Cardiac fibroblast (primary cell): ENCODE measurements at places on chromosomes 6 and 20.

- DNase-seq, result no peak
These were observed 98.5 kb downstream of the TFAP2A start for GRCh38 chr6:10316373-10316721.

- DNase-seq, result peak; percentile 40
These were observed at the start of gene EYA4 for GRCh38 chr6:133241086-133241900. TSS of gene EYA4 (plus strand) at chr6:133241357. CDS start at chr6:133274781, 33,424 bp downstream.

DNA sequence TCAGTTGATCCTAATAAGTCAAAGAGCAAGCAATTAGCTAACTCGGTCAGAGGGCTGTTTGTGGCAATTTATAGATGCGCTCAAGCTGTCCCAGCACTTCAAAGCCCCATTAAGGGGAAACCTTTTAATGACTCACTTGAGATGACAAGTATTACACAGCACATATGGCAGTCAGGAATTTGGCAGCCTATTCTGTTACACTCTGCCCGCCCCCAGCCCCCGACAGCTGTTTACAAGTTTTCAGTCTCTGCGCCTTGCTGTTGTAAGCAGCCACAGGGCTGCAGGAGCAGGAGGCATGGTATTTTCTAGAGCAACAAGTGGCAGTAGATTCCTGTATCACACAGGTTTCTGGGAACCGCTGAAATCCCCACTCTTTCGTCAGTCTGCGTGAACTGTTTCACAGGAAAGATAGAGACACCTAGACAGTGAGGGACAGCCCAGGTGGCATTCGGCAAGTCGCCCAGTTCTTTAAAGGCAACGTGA lies 263.0 kb downstream of the FOXC1 start:
- DNase-seq, result peak; percentile 80

GRCh38 chr6:43935921-43936439 lies 166.0 kb downstream of the VEGFA start:
- no peak for DNase-seq

- no peak for DNase-seq
These were observed 143.0 kb upstream of the STXBP5 start for GRCh38 chr6:147061252-147061651.

DNA sequence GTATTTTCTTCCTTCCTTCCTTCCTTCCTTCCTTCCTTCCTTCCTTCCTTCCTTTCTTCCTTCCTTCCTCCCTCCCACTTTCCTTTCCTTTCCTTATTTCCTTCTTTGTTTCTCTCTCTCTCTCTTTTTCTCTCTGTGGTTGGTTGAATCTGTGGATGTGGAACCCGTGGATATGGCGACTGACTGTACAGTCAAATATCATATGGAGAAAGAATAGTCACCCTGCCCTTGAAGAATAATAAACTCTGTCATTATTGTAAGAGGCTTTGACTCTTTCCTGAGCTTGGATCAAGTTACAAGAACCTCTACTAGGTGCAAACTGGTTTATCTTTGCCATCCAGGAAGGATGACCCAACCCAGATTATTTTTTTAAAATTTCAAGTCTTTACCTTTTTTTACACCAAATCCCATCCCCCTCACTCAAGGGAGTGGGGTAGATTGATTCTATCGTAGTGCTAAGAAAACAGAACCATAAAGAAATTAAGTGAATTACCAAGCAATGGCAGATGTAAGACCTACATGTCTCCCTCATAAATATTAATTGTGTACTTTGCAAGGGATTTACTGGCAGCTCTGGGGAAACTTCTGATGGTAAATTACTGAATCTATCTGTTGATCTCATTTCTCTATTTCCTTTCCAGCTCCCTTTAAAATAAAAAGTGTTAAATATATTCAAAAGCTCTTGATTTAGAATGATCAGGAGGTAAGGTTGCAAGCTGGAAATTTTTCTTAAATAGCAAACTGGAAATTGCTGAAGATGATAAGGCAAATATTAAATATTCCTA lies 667.5 kb downstream of the UTRN start:
- DNase-seq, result no peak

DNA sequence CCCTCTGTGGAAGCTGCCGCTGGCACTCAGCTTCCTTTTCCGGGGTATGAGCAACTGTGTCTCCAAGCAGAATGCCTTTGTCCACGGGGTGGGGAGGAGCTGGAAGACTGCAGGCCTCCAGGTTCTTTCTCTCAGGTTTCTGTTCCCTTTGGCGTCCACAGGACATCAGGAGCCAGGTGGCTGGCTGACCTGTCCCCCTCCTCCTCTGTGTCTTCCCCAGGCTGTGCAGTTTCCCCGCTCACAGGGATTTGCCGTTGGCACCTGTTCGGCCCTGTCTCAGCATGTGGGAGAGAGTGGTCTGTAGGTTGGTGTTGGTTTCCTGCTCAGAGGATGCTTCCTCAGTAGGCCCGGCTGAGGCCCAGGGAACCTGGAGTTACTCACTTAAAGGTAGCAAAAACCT lies 43.5 kb downstream of the CDS2 start:
- DNase-seq, result no peak

GRCh38 chr6:129866256-129866655 lies 5.1 kb upstream of the TMEM244 start:
- no peak for DNase-seq

DNA sequence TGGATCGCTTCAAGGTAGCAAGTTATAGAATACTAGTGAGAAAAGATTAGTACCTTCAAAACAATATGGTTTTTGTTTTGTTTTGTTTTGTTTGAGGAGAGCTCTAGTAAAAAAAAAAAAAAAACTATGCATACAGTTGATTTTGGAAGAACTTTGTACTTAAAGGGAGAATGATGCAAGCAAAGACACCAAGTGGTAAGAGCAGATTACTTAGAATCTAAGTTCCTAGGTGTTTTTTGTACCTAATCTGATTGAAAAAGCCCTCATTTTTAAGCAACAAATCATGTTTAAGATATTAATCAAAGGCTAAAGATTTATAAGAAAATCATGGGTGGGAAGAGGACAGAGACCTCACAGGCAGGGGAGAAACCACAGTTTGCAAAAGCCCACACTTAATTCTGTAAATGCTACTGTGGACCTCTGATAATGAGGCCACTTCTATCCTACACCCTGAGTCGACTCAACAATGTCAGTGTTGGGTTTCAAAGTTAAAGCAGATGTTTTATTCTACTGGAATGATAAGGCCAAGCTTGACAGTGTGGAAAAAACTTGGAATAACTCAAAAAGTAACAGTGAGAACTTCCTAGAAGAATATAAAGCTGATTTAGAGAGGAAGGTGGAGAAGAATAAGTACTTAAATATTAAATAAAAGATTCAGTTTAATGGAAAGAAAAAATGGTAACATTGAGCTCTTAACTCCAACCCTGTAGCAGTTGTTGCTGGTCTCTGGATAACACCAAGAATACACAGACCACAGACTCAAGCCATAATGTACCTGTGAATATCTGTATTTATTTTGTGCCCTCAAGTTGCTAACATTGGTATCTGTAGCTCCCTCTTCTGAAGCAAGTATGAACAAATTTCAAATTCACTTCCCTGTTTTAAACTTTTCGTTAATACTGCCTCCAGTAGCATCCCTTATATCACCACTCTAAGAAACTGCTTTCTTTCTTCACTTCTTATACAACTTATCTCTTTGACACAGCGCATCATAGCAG lies 1047.8 kb downstream of the EPHA7 start:
- no peak for DNase-seq

GRCh38 chr20:1819311-1820137 lies 75.7 kb upstream of the SIRPA start:
- no peak for DNase-seq

- no peak for DNase-seq
These were observed 9.3 kb downstream of the NOL4L start for GRCh38 chr20:32575805-32576204.

GRCh38 chr6:14232889-14233288 lies 115.3 kb downstream of the CD83 start:
- DNase-seq, result no peak

DNA sequence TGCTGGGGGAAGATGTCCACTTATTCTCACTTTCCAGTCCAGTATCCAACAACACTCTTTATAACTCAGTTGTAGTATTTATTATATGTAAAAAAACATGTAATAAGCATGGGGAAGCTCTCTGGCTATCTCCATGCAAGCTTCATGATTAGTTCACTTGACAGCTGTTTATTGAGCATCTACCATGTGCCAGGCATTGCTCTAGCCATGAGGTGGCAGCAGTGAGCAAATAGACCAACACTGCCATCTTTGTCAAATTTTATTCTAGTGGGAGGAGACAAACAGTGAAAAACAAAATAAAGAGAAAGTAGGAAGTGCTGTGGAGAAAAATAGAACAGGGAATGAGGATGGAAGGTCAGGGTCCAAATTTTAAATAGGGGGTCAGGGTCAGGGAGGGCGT lies 131.8 kb downstream of the CFAP61 start:
- no peak for DNase-seq

DNA sequence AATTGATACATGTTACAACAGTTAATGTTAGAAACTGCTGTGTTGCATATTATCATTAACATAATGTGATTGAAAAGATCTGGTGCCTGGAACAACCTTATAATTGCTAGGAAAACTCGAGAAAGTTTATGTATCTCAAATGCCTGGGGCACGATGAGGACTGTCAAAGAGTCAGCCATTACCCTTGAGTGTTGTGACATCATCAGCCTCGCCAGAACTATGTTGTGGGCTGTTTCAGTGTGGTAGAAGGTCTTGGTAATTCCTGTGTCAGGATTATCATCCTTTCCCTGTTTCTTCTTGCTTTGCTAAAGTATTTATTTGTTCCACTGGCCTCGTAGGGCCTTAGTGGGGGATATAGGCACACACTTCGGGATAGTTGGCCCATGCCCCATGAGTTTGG lies 185.1 kb downstream of the DTNBP1 start:
- DNase-seq, result no peak

- DNase-seq, result no peak
These were observed 97.5 kb downstream of the CDH4 start for GRCh38 chr20:61349447-61350165.

GRCh38 chr20:25282796-25283195 lies 34.9 kb downstream of the PYGB start:
- DNase-seq, result no peak

DNA sequence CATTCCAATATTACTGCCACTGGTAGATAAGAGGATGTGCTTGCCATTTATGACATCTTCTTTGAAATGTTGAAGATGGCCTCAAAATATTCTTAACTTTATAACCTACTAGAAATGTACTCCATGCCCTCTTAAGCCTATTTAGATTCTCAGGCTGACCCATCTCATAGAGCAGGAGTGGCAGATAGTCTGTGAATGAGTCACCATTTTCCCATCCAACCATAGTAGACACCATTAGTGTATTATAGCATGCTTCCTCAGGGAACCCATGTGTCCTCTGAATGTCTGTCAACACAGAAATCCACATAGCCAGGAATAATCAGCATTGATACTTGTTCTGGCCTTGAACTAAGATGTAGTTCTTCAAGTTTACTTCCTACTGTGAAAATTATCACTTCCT lies 150.2 kb downstream of the IMPG1 start:
- DNase-seq, result no peak

DNA sequence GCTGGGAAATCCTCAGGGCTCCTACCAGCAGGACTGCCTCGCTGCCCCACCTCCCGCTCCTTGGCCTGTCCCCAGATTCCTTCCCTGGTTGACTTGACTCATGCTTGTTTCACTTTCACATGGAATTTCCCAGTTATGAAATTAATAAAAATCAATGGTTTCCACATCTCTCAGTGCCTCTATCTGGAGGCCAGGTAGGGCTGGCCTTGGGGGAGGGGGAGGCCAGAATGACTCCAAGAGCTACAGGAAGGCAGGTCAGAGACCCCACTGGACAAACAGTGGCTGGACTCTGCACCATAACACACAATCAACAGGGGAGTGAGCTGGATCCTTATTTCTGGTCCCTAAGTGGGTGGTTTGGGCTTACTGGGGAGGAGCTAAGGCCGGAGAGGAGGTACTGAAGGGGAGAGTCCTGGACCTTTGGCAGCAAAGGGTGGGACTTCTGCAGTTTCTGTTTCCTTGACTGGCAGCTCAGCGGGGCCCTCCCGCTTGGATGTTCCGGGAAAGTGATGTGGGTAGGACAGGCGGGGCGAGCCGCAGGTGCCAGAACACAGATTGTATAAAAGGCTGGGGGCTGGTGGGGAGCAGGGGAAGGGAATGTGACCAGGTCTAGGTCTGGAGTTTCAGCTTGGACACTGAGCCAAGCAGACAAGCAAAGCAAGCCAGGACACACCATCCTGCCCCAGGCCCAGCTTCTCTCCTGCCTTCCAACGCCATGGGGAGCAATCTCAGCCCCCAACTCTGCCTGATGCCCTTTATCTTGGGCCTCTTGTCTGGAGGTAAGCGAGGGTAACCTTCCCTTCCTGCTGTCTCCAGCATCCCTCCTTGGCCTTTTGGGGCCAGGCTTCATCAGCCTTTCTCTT lies at the start of gene CFB:
TSS of gene CFB (plus strand) at position 589 of the 863 bp plus-strand sequence. CDS start at position 716, 127 bp downstream.
- peak; percentile 91 for DNase-seq

- DNase-seq, result no peak
These were observed 461 bp upstream of the DCDC2 start for GRCh38 chr6:24358219-24358821.

DNA sequence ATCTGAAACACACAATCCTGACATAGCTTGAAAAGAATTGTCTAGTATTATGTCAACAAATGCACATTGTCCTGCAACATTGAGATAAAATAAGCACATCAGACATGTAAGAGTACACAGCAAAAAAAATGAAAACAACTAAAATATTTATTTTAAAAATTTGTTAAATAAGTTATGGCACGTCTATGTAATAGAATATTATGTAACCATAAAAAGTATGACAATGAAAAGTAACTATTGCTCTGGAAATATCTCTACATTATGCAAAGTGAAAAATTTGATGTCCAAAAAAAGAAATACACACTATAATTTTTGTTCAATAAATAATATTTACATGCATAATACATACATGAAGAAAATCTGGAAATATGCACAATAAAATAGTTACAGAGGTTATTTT lies 9.3 kb upstream of the ID4 start:
- DNase-seq, result no peak

DNA sequence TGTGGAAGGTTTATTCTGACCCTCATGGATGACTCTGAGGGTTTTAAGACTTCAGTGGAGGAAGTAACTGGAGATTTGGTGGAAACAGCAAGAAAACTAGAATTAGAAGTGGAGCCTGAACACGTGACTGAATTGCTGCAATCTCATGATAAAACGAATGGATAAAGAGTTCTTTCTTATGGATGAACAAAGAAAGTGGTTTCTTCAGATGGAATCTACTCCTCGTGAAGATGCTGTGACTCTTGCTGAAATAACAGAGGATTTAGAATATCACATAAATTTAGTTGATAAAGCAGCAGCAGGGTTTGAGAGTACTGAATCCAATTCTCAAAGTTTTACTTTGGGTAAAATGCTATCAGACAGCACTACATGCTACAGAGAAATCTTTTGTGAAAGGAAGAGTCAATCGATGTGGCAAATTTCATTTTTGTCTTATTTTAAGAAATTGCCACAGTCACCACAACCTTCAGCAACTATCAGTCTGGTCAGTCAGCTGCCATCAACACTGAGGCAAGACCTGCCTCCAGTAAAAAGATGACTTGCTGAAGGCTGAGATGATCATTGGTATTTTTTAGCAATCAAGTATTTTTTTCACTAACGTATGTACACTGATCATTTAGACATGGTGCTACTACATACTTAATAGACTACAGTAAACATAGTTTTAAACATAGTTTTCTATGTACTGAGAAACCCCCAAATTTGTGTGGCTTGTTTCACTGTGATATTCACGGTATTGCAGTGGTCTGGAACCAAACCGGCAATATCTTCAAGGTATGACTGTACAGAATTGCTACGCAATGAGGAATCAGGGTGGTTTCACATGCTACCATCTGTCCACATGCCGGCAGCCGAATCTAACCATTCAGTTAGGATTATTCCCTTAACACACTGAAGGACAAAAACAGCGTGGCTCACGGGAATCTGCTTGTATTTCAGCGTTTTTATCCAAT lies 149.0 kb downstream of the MYB start:
- no peak for DNase-seq
